Vagina (tissue), 2 donors: ENCODE measurements at places on chromosomes 4 and X.

DNA sequence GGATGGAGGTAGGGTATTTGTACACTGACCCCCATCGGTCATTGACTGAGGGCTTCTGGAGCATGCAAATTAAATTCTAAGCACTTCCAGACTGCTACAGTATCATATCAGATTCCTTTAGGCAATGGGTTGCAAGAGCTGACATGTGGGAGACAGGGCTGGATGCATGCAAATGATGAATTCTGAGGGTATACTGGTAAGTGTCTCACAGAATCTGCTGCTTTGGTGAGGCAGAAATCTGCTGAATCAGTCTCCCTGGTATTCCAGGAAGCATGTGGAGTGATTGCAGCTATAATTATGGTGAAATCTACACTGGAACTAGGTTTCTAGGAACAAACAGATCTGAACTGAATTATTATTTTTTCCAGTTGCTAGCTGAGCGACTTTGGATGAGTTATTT, 684.9 kb upstream of the MAGEB2 start:
- DNase-seq: no peak

DNA sequence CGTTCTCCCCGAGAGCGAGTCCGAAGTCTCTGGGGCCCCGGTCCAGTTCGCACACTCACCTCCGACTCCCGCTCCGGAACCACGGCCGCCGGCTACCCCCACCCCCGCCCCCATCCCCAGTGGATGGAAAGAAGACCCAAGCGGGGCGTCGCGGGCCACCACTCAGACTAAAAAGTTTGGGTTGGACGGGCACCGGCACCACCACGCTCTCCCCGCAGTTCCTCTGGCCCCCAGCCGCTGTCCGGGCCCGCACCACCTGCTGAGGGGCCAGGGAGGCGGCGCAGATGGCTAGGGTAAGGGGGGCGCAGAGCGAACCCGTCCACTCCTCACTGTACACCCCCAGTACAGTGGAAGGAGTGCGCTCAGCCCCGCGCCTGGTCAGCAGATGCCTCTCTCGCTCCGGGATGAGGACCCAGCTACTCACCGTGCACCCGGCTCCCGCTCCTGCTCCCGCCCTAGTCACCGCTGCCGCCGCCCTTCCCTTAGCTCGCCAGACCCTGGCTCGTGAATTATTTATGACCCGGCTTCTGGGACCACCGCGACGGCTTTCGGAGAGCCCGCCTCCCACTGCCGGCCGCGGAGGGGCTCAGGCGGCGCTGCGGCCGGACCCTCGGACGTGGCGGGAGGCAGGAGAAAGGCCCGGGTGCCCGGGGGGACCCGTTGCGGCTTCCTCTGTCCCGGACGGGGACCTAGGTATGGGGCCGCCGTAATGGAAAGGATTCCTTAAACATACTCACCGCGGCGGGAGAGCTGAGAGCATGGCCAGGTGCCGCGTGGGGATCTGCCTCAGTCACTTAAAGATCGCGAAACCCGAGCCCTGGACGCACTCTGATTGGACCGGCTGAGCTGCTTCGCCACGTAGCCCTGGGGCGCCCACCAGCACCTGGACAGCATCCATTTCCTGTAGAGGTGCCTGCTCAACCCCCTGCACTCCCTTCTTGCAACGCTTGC, at the start of gene PROM1:
PROM1 (minus strand) TSS at position 783 of the 951 bp plus-strand sequence. CDS start 8,117 bp downstream, outside the sequence.
- no peak for DNase-seq

DNA sequence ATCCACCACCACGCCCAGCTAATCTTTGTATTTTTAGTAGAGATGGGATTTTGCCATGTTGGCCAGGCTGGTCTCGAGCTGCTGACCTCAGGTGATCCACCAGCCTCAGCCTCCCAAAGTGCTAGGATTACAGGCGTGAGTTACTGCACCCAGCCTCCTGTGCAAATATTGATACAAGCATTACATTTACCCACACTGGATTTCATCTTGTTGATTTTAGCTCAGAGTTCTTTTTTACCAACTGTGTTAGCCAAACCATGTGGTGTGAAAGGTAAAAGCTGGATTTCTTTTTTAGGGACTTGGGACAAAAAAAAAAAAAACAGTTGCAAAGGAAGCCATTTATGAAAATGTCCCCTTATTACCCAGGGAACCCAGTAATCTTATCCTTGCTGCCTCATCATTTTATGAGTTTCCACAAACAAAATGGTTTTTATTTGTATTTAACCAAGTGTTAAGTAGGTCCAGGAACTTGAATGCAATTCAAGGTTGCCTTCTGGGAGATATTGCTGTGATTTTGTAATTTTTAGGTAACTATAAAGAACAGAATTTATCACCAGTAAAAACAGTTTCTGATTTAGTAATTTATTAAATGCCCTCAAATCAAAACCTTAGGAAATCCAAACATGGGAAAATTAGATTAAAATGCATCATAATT, 202.5 kb downstream of the PALLD start:
- no peak for DNase-seq

DNA sequence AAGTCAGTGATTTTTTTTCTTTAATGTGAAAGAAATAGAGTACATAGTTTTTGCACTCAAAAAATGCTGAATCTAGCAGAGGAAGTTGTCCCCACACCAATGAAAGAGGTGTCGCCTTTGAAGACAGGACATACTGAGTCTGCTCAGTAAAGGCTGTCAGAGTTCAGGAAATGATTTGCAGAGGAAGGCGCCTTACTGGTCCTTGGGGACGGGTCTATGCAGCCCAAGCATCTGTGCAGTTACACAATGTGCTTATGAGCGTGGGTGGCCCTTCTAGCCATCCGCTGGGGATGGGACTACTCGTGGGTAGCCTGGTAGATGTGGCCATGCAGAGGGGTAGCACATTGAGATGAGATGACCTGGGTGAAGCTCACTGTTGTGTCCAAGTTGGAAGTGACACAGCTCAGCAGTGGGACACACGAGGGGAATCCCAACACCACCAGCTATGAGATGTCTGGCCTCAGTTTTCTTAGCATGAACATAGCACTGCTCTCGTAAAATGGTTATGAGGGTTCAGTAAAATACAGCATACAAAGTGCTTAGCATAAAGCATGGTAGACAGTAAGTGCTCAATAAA, 116.5 kb upstream of the RBPJ start:
- DNase-seq: no peak

- no peak for DNase-seq
These were observed 1114.7 kb upstream of the PABPC4L start for GRCh38 chr4:135316266-135316779.

DNA sequence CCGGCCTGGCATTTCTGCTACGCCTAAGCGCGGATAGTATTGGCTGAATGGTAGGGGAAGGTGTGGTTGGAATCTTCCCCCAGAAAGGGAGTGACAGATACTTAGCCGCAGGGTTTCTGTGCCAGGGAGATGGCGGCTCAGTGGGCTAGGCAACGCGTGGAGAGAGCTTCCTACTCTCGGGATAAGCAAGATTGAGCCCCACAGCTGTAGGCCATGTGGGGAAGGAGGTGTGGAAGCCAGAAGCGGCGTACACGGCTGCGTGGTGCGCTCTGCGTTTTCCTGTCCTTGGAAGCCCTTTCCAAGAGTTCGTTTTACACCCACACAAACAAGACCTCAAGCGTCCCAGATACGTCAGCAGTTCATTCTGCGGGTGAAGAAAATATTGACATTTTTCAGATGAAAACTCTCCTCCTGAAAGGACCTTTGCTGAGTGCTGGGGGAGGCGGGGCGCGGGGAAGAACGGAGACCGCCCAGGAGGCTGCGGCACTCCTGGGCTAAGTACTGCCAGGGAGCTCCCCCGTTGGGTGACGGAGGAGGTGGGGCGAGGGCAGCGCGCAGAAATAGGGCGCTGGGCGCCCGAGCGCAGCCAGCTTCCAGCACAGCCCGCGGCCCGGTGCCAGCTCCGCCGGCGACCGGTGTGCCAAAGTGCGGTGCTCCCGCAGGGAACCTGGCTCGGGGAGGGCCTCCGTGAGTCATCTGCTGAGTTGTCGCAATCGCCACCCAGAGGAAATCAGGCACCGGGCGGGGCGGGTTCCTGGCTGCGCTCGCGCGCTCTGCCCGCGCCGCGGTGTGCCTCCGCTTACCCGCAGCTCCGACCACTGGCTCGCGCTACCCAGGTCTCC, at the start of gene GPAT3:
GPAT3 (plus strand) TSS at position 589 of the 842 bp plus-strand sequence. CDS start 515 bp downstream, outside the sequence.
- DNase-seq: no peak

- no peak for DNase-seq
These were observed 53.7 kb upstream of the NFKB1 start for GRCh38 chr4:102447413-102447812.

DNA sequence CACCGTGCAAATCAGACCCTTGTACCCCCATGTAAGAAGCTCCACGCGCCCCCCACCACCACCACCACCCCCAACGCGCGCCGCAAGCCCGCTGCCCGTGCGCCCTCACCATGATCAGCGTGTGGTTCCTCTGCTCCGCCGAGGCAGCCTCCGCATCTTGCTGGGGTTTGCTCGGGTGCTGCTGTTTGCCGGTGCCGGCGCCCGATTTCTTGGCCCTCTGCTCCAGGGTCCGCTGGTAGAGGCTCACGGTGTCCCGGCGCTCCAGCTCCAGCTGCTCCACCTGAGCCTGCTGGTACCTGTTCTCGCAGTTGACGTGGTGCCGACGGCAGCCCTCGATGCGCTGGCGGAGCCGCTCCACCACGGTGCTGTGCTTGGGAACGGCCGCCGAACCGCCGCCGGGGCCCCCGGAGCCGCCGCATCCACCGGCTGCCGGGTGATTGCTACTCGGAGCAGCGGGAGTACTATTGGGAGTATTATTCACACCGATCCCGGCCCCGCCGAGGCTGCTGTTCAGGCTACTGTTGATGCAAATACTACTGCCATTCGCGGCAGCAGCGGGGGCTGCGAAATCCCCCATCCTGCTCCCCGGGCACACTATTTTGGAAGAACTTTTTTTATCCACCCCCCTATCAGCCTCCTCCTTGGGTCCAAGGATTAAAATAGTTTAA, 1.1 kb downstream of the MAML3 start:
- DNase-seq: no peak

DNA sequence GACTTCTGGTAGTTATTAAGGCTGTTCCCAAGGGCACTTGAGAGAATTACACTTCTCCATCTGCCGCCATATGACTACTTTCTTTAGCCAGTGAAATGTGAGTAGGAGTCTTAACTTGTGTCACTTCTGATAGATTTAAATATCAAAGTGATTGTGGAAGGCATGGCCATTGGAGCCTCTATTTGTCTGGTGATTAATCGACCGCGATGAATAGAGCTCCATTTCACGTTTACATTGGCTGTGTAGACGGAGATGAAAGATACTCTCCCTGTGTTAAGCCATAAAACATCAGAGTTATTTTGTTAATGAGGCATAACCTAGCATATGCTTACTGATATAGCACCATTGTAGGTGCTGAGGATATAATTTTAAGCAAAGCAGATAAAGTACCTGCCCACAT, 852.4 kb downstream of the CCSER1 start:
- no peak for DNase-seq

DNA sequence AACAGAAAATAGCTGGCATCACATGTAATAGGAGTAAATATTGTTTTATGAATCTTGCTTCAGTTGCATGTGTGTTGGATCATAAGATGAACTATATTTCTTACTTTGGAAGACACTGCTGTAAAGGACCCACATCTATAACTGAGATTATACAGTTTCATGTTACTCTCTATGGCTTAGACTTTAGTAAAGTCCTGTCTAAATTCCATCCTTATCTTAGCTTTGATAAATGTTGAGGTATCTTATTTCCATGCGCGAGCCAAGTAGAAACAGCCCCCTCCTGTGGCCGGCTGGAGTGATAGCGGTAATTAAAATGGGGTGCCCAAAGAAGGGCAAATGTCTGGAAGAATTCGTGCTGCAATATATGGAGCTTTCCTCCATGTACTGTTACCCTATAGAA, 43.0 kb downstream of the CCDC158 start:
- no peak for DNase-seq

GRCh38 chr4:23685471-23685870, 204.4 kb downstream of the PPARGC1A start:
- no peak for DNase-seq

GRCh38 chr4:3408793-3409330, 32.9 kb upstream of the HGFAC start:
- DNase-seq: no peak

GRCh38 chrX:68686097-68686977, 38.9 kb downstream of the STARD8 start:
- no peak for DNase-seq

DNA sequence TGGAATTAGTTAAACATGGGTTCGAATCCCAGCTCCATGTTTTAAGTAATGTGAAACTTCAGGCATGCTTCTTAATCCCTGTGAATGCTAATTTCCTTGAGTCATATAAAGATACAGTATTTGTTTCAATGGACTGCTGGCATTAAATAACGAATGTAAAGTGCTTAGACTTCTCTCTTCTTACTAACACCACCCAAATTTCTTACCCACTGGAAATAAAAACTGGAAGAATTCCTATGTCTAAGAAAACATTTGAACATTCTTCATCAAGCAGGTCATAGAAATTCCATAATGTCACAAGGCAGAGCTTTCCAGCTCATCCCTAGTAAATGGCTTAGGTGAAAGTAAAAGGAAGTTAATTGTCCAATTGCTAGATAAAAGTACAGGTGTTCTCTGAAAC, 172.5 kb downstream of the ANK2 start:
- no peak for DNase-seq

- no peak for DNase-seq
These were observed 519.1 kb downstream of the STPG2 start for GRCh38 chr4:97624204-97624603.

- DNase-seq: no peak
These were observed 55.3 kb downstream of the FIP1L1 start for GRCh38 chr4:53432528-53433424.

DNA sequence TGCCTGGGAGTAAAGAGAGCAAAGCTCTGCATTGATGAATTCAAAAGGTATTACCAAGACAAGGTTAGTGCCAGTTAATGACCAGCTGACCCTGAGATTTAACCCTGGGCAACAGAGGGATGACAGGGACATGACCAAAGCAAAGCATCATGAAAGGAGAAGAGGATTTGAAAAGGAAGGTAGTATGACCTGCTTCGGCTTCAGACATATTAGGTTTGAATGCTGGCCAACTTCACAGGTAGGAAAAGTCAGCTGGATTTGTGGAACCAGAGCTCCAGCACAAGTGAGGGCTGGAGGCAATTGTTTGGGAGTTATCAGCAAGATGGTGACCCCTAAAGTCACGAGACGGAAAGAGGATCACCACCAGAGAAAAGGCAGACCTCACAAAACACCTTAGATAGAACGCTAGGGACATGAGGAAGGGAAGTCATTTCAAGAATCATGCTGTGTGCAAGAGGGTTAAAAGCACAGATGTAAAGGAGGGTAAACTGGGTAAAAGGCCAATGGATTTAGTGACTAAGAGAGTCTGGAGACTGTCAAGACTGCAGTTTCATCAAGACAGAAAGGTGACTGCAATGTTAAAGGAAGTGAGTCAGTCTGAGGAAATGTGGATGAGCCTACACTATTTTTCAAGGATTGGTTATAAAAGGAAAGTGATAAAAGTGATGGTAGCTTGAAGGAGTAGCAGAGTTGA, 45.6 kb downstream of the SH3RF1 start:
- no peak for DNase-seq

GRCh38 chr4:184958127-184958922, 60.0 kb upstream of the HELT start:
- no peak for DNase-seq

- DNase-seq: no peak
These were observed 30.7 kb upstream of the CBR4 start for GRCh38 chr4:169040559-169041261.

GRCh38 chr4:99894161-99894997, at the start of gene LAMTOR3:
TSS of gene LAMTOR3 (minus strand) at chr4:99894427. CDS start at chr4:99893963, 464 bp downstream.
- DNase-seq: peak; percentile 94
